ENCODE measurements at places on chromosomes 16 and 17. TPM values are rescaled to one million over a fixed set of nuclear protein-coding genes. Genes with fewer than 3 reads are reported as not detected.

The NOL3 gene
- 12.8 TPM for total RNA-seq

The CD300H gene
- total RNA-seq: not detected

The SLFN14 gene
- total RNA-seq: not detected

The ADAP2 gene
- total RNA-seq: 4.5 TPM

The KCNJ18 gene
- not detected for total RNA-seq

The CLEC10A gene
- total RNA-seq: not detected

The DPEP1 gene
- 0.33 TPM for total RNA-seq

The AANAT gene
- total RNA-seq: 0.17 TPM

The MILR1 gene
- total RNA-seq: 6.5 TPM

The ATXN2L gene
- 48.0 TPM for total RNA-seq

The GPR179 gene
- total RNA-seq: 0.17 TPM

The TMC8 gene
- total RNA-seq: not detected

The KRT39 gene
- total RNA-seq: not detected

The MVD gene
- 68.3 TPM for total RNA-seq

All from smooth muscle cell of trachea (primary cell).